HT-29 (cell line): ENCODE measurements at places on chromosomes 16 and 17. TPM values are rescaled to one million over a fixed set of nuclear protein-coding genes. Genes with fewer than 3 reads are reported as not detected.

GRCh38 chr17:78526231-78527025 is 50.8 kb downstream of the DNAH17 start:
- no peak for DNase-seq

- DNase-seq = peak; percentile 47
Measured at GRCh38 chr16:30521873-30522641, 4.3 kb downstream of the ZNF768 start.

- peak; percentile 43 for DNase-seq
Measured at GRCh38 chr16:3716831-3717234, 491 bp downstream of the TRAP1 start.

- peak; percentile 33 for DNase-seq
Measured at GRCh38 chr17:75864448-75864871, 9.3 kb upstream of the WBP2 start.

- DNase-seq = no peak
Measured at GRCh38 chr17:48738803-48739526, 10.4 kb upstream of the HOXB13 start.

- DNase-seq = no peak
Measured at GRCh38 chr16:20903899-20904506, 3.4 kb downstream of the LYRM1 start.

DNA sequence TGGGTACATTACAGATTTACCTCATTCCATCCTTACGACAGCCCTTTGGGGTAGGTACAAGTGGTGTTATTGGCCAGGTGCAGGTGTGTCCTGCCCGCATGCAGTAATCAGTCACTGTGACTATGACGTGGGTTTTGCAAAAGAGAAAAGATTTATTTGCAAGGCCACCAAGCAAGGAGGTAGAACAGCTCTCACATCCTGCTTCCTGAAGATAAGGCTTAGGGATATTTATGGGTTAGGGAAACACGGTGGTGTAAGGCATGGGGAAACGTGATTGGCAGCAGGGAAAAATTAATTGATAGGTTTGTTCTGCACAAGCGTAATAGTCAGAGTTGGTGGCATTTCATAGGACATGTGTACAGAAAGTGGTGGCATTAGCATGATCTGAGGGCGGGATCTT is 214.8 kb downstream of the PARN start:
- no peak for DNase-seq

- no peak for DNase-seq
Measured at GRCh38 chr16:64892835-64893785, 228.8 kb downstream of the CDH11 start.

DNA sequence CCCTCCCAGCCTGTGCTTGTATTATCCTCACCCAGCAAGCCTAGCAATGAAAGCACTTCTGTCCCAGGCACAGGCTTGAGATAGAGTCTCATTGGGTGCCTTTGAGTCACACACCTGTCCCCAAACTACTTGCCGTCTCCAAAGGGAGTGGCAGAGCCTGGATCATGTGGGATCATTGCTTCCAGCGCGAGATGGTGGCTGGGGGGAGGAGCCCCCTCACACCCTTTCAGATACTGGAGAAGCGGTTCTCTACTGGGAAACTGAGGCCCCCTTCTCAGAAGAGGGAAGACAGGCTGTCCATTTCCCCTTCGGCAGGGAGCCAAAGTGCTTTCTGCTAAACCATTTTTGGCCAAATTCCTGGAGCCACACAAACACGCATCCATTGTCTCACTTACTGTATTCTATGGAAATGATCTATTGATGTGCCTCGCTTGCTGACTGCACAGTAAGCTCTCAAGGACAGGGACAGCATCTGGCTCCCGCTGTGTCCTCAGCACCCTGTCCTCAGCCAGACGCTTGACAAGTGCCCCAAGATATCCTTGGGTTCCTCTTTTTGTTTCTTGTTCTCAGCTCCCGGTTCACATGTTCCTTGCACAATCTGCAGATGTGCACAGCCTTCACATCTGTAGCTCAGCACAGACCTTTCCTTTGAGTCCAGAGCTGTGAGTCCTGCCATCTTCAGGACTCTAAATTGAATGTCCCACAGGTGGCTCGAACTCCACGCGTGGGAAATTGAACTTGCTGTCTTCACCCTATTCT is 26.0 kb upstream of the DLX3 start:
- DNase-seq = no peak

GRCh38 chr16:8847623-8848022 is 21.2 kb downstream of the CARHSP1 start:
- no peak for DNase-seq

GRCh38 chr16:29009050-29009837 is 24.4 kb downstream of the LAT start:
- DNase-seq = no peak

DNA sequence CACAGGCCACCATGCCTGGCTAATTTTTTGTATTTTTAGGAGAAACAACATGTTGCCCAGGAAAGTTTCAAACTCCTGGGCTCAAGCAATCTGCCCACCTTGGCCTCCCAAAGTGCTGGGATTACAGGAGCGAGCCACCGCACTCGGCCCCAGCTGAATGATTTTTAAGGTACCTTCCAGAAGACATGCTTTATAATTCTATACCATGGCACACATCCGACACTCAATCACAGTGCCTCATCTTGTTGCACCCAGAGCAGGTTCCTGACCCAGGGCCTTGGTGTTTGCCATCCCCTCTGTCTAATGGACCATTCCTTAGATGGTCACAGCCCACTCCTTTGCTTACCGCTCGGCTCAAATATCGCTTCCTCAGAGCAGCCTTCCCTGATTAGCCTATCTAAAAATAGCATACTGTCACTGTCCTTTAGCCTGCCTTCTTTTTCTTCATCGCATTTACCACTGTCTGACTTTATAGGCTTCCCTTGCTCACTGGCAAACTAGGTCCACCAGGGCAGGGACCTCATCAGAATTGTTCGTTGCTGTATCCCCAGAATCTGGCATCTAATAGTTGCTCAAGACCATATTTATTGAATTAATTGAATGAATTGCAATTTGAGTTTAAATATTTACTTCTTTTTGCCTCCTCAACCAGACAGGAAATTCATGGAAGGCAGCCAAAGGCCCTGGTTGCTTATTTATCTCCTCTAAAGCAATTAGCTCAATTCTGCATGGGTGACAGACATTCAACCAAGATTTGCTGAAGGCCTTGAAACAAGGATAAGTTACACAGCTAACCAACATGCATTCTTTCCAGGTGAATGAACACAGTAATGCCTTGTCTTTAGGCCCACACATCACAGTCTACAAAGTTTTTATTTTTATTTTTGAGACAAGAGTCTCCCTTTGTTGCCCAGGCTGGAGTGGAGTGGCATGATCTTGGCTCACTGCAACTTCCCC is 6.3 kb upstream of the TENT4B start:
- no peak for DNase-seq

- peak; percentile 60 for DNase-seq
Measured at GRCh38 chr16:80197741-80198201, 343.0 kb upstream of the DYNLRB2 start.

DNA sequence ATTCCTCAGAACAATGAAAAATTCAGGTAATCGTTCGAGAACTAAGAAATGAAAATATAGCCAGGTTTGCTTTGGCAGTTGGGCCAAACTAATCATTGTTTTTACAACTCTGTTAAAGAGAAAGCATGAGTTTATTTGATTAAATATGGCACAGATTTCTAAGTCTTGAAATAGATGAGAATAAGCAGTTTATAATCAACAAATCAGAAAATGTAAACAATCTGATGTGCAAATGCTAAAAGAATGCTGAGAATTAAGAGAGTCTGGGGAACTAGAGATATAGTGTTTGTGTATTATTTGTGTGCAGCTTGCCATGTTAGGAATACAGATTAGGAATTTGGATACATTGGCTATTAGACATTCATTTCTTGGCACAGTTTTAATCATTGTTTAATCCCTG is 212.5 kb downstream of the TANC2 start:
- no peak for DNase-seq

DNA sequence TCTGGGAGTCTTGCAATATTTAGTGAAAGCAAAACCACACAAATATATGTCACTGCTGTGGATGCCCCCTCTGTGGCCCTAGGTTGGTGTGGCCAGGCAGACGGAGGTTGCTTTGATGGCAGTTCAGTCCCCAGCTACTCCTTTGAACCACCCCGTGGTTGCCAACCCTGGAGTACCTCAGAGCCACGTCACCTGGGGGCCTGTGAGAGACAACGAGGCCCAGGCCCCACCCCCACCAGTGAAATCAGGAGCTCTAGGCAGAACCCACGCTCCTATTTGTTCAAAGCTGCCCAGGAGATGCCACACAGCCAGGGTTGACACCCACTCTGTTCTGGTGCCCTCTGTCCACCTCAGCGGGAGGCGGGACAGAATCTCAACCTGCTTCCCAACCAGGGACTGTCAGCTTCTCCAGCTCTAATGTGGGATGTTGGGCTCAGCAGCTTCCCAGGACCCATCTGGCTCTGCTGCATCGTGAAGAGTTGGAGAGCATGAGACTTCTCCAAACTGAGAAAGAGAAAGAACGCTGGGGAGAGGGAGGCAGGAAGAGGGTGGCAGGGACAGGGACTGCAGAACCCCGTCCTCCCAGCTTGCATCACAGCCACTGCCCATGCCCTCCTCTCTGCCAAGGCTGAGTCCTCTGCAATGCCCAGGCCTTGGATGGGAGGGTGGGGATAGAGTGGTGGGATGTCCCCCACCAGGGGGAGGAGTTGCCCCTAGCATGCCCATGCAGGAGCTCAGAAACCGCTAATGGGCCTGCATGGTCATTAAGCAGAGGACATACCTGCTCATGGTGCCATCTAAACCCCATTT is 81.8 kb downstream of the C16orf78 start:
- no peak for DNase-seq

DNA sequence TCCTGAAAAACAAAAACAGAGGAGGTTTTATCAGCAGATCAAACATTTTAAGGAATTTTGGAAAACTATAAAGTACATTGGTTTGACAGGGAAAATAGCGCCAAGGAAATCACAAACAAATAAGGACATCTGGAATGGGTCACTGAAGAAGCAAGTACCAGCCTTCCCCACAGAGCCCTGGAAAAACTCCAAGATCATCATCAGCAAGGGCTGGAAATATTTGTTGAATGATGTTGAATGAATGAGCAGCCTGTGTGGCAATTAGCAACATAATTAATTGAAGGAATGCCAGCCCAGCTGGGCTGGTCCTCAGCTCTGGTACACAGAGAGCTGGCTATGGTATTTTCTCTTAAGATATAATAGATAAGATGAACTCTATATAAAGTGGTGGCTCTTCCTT is 290.4 kb downstream of the HS3ST3A1 start:
- no peak for DNase-seq

DNA sequence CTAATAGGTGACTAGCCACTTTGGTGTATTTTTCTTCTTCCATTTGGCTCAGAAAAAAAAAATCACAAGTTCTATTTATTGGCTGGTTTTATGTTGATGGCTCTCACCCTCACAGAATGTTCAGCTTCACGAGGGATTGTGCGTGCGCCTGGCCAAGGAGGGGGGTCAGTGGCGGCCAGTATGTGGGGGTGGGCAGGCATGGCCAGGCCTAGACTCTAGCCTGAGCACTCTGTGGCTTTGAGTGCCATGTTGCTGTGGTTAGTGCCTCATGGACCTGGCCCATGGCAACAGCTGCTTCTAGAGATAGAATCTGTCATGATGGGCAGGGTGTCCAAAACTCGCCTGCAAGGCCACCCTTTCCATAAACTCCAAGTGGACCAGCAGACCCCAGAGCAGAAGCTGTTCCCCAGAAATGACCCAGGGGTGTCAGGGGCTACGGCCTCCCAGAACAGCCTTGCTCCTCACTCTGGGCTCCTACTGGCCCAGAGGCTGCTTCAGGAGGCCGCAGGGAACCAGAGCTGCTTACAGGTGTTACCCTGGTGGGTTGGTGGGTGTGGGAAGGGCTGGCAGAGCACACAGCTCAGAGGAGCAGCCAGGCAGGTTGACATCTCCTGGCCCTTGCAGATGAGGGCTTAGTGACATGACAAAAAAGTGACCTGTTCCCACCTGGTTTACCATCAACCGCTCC is 124.9 kb downstream of the SOCS1 start:
- DNase-seq = no peak

DNA sequence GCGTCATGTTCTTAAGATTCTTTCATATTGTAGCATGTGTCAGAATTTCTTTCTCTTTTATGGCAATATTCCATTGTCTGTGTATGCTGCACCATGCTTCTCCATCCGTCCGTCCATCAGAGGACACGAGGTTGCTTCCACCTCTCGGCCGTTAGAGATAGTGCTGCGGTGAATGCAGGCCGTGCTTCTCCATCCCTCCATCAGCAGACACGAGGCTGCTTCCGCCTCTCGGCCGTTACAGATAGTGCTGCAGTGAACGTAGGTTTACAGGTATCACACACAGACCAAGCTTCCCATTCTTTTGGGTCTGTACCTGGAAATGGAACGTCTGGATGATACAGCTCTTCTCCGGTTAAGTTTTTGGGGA is 113.5 kb downstream of the CMIP start:
- DNase-seq = peak; percentile 57

- DNase-seq = no peak
Measured at GRCh38 chr16:23334950-23335349, 32.8 kb downstream of the SCNN1B start.

DNA sequence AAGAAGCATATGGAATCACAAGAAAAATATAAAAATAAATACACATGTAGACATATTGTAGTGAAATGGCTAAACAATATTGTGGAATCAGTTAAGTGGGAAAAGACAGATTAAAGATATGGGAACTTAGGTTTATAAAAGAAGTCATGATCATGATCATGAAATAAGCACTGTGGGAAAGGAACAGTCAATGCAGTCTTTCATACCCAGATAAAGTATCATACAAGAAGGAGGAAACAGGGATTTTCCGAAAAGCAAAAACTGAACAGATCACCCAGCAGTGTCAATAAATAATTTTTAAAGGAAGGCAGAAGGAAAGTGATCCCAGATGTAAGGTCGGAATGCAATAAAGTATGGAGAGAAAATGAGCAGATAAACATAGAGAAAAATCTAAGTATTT is 71.6 kb downstream of the NETO2 start:
- no peak for DNase-seq

DNA sequence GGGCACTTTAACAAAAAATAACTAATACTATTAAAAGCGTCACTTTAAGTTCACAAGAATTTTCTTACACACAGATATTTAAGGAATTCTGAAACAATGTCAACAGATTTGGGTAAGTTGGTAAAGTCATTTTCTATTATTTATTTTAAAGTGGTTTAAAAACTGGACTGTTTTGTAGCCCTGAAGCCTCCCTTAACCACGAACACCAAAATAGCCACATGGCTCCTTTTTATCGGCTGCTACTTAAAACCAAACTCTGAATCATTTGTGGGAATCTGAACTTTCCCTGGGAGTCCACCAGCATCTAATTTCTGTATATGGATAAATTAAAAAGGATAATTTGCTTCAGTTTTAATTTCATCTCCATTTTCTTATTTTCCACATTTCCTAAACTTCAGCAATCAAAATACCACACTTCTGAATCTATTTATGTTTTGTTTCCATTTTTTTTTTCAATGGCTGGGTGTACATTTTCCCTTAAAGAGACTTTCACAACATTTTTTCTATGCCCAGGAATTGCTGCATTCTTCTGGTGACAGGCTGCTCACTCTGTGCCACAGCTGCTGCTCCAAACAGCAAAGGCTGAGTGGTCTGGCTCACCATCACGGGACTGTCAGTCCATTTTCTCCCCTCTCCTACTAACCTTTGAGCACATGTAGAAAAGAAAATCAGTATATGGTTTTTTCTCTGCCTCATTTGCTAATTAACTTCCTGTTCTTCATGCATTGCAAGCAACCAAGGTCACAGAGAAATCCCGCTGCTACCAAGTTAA is 255.5 kb upstream of the KCNJ16 start:
- no peak for DNase-seq

The B4GALNT2 gene
- total RNA-seq = 0.18 TPM in 1 of 2 replicates, not detected in the other

The ZPBP2 gene
- not detected in 2 replicates for total RNA-seq

The RNFT1 gene
- total RNA-seq = 18.9 and 27.9 TPM in 2 replicates

The MYOCD gene
- not detected in 2 replicates for total RNA-seq

The SLFN11 gene
- not detected in 2 replicates for total RNA-seq

The TPSG1 gene
- 0.31 TPM in 1 of 2 replicates, not detected in the other for total RNA-seq

The PRAC2 gene
- 0.76 TPM in 1 of 2 replicates, not detected in the other for total RNA-seq

The CLEC10A gene
- not detected in 2 replicates for total RNA-seq

The TRIM72 gene
- total RNA-seq = 0.23 and 0.84 TPM in 2 replicates
